NCI-H524 (cell line): ENCODE measurements at places on chromosomes 1 and 21.

DNA sequence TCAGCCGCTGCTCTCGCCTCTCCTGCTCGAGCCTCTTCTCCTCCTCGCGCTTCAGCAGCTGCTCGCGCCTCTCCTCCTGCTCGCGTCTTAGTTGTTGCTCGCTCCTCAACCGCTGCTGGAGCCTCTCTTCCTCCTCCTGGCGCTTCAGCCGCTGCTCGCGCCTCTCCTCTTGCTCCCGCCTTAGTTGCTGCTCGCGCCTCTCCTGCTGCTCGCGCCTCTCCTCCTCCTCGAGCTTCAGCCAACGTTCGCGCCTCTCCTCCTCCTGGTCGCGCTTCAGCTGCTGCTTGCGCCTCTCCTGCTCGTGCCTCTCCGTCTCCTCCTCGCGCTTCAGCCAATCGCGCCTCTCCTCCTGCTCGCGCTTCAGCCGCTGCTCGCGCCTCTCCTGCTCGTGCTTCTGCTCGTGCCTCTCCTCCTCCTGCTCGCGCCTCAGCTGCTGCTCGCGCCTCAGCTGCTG, 3.7 kb downstream of the TCHH start:
- no peak for DNase-seq

- no peak for DNase-seq
These were observed 2.2 kb downstream of the RUNX1 start for GRCh38 chr21:35046880-35047229.

GRCh38 chr1:229325853-229326487, 16.9 kb downstream of the CCSAP start:
- no peak for DNase-seq

- peak; percentile 93 for DNase-seq
These were observed 238.2 kb downstream of the GRIK3 start for GRCh38 chr1:36796106-36796590.

- no peak for DNase-seq
These were observed 154.3 kb downstream of the MAST2 start for GRCh38 chr1:45957684-45958083.

DNA sequence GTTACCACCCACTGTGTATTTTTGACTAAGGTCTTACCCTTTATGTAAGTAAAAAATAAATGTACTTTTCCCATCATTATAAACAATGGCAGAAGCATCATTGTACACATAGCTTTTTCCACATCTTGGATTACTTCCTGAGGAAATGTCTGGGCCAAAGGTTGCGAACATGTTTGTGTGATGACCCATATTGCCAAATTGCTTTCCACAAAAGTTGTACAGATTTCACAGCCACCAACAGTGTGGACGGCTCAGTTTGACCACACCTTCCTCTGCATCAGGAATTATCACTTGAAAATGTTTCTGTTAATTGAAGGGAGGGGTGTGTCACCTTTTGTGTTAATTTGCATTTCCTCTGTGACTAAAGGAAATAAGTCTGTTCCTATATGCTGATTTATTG, 25.7 kb downstream of the AKNAD1 start:
- no peak for DNase-seq
